ENCODE measurements at places on chromosomes 5 and 9.
A peak's percentile ranks its signal among the peaks of the same experiment; 100 is the strongest.

GRCh38 chr9:136282272-136282861 lies 21.5 kb downstream of the CCDC187 start:
- DNase-seq = no peak

- no peak for DNase-seq
Measured at GRCh38 chr5:98997000-98997399, 68.2 kb upstream of the CHD1 start.

DNA sequence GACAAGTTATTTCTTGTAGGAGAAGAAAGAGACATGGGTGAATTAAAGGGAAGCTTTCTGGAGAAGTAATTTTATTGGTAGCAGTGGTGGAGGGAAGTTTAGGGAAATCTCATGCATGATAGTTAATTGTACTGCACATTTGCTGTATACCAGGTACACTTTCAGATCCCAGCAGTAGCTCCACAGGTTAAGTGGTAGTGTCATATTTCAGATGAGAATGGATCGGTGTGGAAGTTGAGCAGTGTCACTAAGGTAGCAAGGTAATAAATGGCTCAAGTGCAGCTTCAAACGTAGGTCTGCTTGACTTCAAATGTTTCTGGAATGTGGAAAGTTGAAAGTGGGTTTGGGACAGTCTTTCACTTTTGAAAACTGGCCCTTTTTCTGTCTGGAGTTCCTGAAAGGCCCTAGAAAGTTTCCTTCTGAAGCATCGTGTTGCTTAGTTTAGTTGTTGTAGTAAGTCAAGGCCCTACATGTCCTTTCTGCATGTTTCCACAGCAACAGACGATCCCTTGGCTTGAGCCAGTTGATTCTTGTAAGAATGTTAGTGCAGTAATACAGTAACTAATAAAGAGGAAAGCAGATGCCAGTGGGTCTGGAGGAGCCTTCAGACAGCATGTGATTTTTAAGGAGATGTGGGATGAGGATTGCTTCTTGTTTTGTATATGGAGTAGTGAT lies 3.7 kb downstream of the CLTA start:
- DNase-seq = no peak

DNA sequence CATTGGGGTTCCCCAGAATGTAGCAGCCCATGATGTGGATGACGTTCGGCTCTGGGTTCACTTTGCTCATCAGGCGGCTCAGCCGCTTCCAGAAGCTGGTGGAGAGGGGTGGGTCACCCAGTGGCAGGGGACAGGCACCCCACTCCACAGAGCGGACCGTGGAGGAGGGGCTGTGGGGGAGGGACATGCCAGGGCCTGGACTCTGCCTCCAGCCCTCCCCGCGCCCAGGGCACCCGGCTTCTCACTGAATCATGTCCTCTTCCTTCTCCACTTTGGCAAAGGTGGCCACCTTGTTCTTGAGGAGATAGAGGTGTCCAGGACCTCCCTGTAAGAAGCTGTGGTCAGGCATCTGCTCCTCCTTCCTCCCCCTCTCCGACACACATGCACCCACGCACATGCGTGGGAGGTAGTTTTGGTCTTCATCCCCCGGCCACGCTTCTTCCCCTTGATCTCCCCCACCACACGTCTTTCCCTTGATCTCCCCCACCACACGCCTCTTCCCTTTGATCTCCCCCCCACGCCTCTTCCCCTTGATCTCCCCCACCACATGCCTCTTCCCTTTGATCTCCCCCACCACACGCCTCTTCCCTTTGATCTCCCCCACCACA lies 8.9 kb upstream of the ENTPD8 start:
- DNase-seq = peak; percentile 83

GRCh38 chr5:77133061-77133758 lies 46.1 kb upstream of the ZBED3 start:
- no peak for DNase-seq

GRCh38 chr5:172943283-172943841 lies 15.9 kb upstream of the RPL26L1 start:
- DNase-seq = no peak

- no peak for DNase-seq
Measured at GRCh38 chr5:10607666-10608073, 43.8 kb downstream of the ANKRD33B start.

GRCh38 chr5:158461240-158461854 lies 602.4 kb upstream of the CLINT1 start:
- DNase-seq = no peak

GRCh38 chr9:28824432-28824963 lies 1251.2 kb upstream of the C9orf72 start:
- DNase-seq = no peak

DNA sequence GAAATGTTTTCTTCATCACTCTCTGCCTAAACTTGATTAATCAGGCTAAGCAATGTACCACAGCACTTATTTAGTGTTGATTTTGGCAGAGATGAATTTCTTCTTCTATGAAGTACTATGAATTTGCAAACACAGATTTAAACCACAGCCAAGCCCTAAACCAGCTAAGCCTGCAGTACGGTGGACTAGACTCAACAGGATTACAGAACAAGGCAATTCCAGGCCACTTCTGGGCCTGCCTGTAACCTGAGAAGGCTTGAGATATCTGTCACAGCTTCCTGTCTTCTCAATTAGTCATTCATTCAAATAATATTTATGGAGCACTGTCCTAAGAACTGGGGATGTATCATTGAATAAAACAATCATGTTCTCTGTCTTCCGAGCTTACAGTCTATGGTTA lies 32.4 kb upstream of the CAST start:
- peak; percentile 60 for DNase-seq

GRCh38 chr9:98774746-98775145 lies 21.6 kb downstream of the ANKS6 start:
- DNase-seq = no peak

DNA sequence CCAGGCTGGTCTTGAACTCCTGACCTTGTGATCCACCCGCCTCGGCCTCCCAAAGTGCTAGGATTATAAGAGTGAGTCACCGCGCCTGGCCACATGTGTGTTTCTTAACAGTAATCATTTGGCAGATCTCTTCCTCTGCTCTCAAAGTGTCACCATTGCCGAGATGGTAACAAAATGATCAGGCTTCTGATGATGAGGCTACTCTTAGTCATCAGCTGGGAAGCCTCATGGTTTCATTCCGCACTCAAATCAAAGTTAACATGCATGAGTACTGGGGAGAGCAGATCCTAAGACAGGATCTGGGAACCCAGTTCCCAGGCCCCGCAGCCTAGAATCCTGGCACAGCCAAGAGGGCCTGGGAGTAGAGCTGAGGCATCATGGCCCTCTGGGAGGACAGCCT lies 27.4 kb downstream of the BARHL1 start:
- no peak for DNase-seq

- DNase-seq = no peak
Measured at GRCh38 chr5:113172231-113172826, 195.7 kb downstream of the DCP2 start.

DNA sequence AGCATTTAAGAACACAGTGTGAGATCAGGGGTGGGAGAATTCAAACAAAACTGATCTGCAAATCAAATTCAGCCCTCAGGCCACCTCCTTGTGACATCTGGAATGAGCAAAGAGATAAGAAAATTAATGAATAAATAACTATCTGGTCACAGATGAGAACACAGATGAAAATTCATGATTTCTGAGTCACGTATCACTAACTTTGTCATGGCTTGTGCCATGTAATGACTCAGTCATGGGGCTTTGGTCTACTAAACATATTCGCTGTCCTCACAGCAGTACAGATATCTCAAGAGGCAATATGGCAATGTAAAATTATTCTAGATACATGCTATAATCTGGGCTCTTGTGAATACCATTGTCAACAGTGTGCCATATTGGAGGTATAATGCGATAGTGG lies 274.4 kb downstream of the MAN2A1 start:
- no peak for DNase-seq

DNA sequence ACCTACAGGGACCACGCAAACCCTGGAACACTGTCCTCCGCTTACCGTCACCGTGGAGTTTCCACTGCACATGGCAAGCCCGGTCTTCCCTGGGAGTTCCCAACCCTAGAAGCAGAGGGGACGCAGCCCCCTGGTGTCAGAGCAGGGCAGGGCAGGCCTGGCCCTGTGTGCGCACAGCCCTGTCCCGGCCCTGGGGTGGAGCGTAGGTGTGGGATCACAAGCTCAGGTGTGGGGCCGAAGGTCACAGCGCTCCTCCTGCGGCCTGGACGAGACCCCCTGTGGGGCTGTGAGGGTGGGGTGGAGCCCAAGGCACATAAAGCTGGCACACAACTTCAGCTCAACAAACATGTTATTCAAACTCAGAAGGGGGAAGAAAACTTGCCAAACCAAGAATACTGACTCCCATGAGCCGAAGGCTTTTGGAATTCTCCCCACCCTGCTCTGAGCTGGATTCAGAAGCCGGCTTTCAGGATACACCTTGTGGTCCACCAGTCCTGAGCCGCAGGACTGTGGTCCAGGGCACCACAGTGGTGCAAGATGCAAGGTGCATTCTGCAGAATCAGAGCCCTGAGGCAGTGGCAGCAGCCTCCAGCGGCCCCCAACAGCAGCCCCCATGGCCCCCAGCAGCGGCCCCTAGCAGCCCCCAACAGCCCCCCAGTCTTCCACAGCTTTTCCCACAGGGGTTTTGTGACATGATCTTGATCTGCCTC lies 11.8 kb upstream of the EXOC3 start:
- DNase-seq = peak; percentile 79

DNA sequence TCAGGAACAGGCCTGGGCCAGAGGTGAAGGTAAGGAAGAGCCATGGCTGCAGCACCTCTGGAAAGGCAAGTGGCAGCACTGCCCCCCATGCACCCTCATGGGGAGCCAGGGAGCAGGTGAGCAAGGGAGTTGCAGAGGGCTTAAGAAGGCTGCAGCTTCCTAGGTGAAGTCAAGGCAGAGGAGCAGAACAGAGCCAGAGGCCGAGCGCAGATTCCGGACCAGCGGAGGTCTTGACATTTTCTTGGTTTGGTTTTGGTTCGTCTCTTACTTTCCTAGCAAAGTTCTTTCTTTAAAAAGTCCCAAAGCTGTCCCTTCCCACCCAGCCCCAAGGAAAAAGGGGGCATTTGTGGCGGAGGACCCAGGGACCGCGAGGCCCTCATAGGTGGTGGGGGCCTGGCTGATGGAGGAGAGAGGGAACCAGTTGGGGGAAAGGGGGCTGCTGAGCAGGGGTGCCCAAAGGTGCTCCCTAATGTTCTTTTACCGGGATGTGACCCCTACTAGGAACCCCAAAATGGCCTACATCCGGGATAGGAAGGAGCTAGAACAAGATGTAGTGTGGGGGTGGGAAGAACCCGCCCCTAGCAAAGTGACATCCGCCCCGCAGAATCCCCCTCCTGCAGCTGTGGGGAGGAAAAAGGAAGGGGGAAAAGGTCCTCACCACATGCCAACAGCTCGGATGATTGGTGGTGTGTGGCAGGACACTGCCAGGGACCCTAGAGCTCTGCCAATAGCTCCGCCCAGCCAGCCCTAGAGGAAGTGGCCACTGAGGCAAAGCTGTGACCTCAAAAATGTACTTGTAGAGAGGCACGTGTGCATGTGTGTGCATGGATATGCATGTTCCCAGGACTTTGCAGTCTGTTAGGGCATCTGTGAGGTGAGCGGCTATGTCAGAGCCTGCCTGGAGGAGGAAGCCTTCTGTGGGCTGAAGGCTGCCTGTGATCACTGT lies 914 bp upstream of the CD72 start:
- DNase-seq = no peak

GRCh38 chr9:86354818-86355309 lies 654 bp upstream of the TUT7 start:
- DNase-seq = no peak

- DNase-seq = peak; percentile 21
Measured at GRCh38 chr5:1808439-1808838, 7.2 kb downstream of the NDUFS6 start.

DNA sequence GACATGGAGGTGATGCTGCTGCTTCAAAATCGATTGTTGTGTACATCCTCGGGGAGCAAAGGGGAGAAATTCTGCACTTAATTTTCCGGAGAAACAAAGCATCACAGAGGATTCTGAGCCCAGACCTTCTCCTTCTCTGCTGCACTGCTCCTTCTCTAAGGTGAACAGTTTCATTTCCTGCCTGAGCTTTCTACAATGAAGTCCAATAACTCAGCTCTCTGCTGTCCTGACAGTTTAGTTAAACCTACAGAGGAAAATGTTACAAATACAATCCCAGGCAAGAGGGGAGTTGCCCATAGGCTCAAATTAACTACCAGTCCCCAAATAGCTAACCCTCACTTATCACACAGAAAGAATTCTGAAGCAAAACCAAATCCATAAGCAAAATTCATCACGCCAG lies 206.3 kb downstream of the EFNA5 start:
- DNase-seq = no peak

- DNase-seq = peak; percentile 18
Measured at GRCh38 chr9:136438548-136439480, 831 bp downstream of the INPP5E start.

GRCh38 chr5:72503888-72504491 lies 3.2 kb downstream of the ZNF366 start:
- no peak for DNase-seq

Data from SW480 (cell line).